T-helper 9 cell (primary cell): ENCODE measurements at places on chromosomes 5 and 9.

- DNase-seq: no peak
Observed at GRCh38 chr5:87541033-87541432, 128.3 kb upstream of the CCNH start.

- no peak for DNase-seq
Observed at GRCh38 chr9:90939351-90939750, 137.7 kb downstream of the SYK start.

GRCh38 chr5:36730537-36731216 lies 124.3 kb downstream of the SLC1A3 start:
- DNase-seq: no peak

- no peak for DNase-seq
Observed at GRCh38 chr5:51960617-51961121, 577.4 kb downstream of the ISL1 start.

DNA sequence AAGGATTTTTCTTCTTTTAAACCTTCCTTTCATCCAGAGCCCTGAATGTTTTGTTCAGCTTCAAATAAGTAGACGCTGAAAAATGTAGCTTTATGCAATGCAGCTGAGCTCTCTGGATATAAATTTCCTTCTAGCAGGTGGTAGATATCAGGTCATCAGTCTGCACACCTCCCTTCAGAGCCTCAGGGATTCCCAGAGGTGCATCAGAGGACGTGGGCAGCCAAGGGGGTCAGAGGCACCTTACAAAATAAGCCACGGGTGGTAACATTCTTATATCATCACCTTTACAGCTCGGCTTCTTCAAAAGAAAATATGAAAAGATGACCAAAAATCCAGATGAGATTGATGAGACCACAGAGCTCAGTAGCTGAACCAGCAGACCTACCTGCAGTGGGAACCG lies 19.3 kb downstream of the MOCS2 start:
- no peak for DNase-seq

- DNase-seq: no peak
Observed at GRCh38 chr5:125179612-125180011, 433.2 kb upstream of the ZNF608 start.

GRCh38 chr5:150616024-150616470 lies 24.4 kb upstream of the SYNPO start:
- DNase-seq: no peak
